Glomerular endothelial cell (primary cell): ENCODE measurements at places on chromosomes 2 and 18.

DNA sequence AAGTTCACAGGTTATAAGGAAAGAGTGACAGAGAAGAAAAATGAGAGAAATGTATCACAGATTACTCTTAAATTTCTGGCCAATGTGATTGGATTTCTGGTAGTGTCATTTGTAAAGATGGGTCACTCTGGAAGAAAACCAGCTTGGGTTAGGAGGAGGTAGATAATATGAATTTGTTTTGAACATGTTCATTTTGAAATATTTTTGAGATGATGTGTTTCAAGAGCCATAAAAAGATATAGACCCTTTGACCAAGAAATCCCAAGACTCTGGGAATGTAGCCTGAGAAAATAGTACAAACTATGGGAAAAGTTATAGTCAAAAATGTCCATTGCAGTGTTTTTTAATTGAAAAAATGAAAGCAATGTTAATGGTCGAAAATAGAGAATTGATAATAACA, 70.7 kb downstream of the CALCRL start:
- no peak for DNase-seq

DNA sequence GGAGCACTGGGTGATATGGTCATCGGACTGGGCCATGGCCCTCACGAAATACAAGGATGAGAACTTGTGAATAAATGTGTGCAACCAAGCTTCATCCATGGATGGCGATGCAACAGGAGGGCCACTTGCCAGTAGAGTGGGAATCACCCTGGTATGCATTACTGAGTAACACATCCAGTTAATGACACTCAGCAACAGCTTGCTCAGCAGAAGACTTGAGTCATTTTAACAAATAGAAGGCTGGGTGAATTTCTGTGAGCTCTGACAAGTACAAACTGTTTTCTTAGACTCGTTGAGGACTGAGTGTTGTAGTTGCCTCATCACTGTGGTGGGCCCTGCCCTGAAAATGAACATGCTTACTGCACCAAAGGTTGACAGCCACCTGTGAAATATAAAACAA, 221.6 kb downstream of the NCKAP5 start:
- no peak for DNase-seq

- no peak for DNase-seq
These were observed 46.3 kb downstream of the PSD4 start for GRCh38 chr2:113219889-113220641.

DNA sequence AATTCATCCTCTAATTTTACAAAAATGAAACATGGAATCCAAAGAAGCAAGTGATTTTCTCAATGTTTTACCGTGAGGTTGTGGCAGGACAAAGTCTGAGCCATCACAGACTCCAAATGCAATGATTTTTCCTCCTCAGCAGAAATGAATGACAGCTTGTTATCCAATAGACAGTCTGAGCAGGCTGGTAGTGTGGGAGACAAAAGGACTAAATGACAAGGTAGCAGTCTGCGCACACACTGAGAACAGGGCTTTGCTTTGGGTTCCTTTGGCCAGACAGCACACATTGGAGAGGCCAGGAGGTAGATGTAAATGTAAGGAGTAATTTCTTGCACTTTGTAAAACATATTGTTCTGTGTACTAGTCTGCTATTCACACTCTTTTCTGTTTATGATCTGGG, 50.3 kb upstream of the RGPD4 start:
- DNase-seq: no peak

DNA sequence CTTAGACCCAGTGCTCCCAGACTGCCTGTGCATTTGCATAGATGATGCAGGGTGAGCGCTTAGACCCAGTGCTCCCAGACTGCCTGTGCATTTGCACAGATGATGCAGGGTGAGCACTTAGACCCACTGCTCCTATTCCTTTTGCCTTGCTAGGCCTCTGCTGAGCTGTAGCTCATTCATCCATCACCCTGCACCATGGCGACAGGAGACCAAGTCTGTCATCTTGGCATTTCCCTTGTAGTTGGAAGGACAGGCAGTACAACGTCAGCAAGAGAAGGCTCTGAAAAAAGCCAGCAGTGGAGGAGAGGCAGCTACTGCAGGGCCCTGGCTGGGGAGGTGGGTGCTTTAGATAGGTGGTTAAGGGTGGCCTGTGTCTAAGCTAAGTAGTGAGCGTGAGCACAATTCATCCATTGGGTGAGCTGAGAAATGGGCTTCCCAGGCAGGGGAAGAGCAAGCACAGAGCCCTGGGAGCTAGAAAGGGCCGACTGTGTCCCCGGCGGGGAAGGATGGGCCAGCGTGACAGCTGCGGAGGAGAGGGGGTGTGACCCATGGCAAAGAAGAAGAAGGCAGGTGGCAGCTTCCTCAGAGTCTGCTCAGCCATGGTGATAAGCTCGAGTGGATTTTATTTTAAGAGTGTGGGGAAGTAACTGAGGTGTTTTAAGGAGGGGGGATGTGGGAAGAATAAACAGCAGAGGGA, 108.8 kb downstream of the LPIN1 start:
- DNase-seq: no peak

DNA sequence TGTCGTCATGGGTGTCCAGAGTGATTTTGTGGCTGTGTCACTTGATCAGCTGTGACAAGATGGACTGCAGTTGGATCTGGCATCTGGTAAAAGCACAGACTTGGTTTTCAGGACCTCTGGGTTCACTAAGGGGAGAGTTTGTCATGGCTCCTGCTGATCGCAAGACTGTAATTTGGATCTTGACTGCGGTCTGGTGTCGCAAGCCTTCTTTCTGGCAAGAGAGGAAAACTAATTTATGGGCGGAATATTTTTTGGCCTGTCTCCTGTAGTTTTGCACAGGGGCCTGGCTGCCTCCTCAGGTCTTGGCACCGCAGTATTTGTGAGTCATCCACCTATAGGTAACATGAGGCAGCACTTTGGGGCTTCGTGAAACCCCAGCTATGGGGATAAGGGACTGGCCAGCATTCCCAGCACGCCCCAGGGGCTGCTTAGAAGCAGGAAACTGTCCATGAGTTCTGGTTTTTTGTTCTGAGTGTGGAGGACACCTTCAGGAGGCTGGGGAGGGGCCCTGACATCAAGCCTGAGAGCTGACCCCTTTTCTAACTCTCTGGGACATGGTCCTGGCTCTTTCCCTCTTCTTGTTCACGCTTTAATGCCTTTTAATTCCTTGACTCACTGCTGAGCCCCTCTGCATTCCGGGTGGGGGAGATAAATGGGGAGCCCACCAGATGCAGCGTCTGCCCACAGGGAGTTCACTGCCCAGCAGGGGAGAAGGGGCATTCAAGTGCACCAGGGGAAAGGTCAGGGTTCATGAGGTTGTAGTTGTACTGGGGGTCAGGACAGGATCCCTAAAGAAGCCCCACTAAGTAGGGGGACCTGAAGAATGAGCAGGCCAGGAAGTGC, 12.2 kb downstream of the SH3BP4 start:
- no peak for DNase-seq

DNA sequence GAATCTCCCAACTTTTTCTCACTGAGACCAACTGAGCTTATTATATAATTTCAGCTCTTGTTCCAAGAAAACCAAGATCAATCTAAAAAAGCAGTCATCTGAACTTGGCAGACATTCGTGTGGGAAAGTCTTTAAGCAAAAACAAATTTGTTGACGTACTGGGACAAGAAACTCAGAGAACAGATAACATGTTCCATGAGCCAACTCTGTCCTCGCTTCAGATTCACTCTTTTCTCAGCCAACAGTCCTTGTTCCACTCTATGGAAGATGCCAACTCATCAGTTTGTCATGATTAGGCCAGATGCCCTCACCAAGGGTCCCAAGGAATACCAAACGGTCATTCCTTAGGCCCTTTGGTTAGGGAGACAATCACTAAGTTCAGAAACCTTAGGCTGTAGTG, 224.2 kb upstream of the CTAGE1 start:
- no peak for DNase-seq

GRCh38 chr2:180890781-180891180, 89.6 kb upstream of the UBE2E3 start:
- no peak for DNase-seq
